ENCODE measurements at places on chromosomes 16 and 17.

GRCh38 chr17:46179375-46179999, 13.7 kb downstream of the KANSL1 start:
- DNase-seq = peak; percentile 95

DNA sequence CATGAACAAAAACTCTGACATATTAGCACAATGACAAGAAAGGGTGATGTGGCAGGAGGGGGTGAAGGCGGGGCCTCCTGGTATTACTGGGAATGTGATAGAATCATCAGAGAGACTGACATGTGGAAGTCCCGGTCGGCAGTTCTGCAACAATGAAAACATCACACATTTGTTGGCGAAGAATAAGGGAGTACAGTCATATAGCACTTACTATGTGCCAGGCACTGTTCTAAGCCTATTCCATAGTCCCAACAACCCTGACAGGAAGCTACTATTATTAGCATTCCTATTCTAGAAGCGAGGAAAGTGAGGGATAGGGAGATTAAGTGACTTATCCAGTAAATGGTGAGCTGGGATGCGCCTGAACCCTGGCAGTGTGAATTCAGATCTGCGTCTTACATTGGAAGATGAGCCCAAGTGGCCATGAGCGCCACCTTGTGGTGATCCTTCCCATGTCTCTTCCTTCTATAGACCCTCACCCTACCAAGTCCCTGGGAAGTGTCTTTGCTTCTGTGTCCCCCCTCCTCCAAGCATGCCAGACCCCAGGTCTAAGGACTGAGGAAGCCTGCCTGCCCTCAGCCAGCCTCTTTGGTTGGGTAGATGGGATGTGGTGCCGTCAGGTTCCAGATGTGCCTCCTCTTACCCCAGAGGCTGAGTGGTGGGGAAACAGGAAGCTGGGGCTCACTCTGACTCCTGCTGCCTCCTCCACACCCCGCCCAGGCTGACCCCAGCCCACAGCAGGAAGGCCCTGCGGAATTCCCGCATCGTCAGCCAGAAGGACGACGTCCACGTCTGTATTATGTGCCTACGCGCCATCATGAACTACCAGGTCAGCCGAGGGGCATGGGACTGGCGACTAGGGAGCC, 14.0 kb downstream of the FMNL1 start:
- peak; percentile 83 for DNase-seq

- no peak for DNase-seq
Observed at GRCh38 chr17:48477221-48477620, 47.2 kb upstream of the SKAP1 start.

DNA sequence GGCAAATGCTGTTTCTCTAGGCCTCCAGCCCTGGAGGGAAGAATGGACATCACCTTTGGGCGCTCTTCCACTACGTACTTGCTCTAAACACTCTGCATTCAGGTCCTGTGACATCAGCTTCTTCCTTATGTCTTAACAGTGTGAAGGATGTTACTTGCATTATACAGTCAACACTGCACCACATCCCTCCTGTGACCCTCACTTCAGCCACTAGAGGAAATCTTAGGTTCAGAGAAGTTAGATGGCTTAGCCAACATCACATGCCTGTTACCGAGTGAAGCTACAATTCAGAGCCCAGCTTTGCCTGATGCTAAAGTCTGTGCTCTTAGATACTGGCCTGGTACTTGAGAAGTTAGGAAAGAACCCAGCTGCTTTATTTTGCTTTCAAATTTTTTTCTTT, 18.3 kb downstream of the UBFD1 start:
- peak; percentile 16 for DNase-seq

DNA sequence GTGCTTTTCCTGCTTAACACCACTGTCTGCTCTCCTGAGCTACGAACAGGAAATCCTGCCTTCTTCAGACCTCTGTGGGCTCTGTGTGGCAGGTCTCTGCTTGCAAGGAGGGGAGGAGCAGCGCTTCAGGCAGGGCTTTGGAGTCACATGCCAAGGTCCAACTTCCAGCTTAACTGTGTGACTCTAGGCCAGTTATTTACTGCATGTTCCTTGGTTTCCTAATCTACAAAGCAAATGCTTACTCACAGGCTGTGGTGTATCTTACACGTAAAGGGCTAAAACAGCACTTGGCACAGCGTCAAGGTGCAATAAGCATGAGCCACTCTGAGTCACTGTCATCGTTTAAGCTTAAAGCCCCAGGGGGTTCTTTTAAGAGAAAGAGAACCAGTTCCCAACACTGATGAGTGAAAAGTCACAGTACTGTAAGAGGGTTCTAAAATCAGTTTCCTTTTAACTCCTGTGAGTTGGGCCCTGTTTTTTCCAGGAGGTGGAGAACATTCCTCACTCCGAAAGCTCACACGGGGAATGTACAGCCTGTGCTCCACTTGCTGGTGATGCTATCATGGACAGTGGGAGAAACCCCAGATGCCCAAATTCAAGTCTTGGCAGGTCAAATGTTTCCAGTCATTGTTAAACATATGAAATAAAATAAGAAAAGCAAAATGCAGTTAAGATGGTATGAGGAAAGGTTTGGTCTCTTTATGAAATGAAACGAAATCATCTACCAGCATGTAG, 54.1 kb upstream of the BCAR1 start:
- DNase-seq = peak; percentile 94

DNA sequence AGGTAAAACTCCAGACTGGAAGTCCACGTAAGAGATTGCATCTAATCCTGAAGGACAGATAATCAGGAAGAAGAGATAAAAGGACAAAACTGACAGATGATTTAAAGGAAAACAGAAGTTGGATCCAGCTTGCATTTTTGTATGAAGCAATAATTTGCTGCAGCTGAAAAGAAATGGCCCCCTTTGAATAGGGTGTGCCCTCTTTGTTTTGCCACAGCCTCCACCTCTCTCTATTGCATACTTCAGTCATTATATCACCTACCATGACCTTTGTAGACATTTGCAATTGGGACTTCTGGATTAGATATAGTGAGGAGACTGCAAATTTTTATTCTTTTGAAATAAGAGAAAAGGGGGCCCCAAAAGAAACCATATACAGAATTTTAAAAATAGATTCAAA, 8.1 kb downstream of the NOG start:
- DNase-seq = peak; percentile 24

DNA sequence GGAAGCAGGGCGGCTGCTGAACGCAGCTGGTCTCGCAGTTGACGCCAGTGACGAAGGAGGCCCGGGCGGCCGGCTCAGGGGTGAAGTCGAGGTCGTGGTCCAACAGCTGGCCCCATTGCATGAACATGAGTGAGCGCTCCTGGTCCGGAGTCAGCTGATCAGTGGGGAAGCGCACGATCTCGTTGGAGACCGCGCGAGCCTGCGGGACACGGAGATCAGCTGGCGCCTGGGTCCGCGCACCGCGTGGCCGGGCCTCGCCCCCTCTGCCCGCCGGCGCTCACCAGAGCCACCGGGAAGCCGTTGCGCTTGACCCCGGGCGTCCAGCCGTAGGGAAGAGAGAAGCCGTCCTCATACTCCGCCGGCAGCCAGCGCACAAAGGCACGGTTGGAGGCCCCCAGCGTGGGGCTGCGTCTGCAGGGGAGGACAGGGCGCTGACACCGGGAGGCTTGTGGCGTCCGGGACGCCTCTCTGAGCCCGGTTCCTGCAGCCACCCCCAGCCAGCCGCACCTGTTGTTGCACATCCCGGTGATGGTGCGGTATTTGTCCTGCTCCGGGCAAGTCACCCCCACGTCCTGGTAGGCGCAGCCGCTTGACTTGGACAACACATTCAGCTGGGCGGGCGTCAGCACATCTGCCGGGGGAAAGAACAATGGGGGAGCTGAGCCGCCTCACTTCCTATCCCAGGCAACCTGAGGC, 1.6 kb downstream of the MPO start:
- peak; percentile 66 for DNase-seq

DNA sequence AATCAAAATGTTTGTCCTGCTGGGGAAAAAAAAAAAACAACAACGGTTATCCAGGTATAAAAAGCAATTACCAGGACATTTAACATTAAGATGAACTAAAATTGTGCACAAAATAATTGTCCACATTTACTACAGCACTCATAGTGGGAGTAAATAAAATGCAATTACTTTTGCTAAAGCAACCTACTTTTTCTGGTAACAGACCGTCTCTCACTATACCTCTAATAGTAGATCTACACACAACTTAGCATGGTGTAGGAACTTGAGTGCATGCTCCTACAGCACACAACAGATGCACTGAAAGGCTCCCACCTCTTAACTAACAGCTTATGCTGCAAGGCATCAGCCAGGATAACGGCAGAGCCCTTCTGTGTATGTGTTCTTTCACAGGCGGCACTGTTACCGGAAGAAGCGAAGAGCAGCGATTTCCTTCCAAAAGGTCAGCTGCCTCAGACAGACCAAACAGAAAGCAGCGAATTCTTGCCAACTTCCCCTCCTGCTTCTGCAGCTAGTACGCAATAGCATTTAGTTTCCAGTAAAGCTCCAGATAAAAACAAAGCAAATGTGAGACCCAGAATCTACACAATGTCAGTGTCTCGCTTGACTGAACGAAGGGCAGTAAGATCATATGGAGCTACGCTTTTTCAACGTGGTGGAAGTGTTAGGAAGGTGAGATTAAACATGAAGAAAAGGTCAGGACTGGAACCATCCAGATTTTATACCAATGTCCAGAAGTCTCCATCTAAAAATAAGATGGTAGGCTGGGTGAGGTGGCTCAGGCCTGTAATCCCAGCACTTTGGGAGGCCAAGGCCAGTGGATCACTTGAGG, 27.6 kb downstream of the STAT5B start:
- peak; percentile 94 for DNase-seq

DNA sequence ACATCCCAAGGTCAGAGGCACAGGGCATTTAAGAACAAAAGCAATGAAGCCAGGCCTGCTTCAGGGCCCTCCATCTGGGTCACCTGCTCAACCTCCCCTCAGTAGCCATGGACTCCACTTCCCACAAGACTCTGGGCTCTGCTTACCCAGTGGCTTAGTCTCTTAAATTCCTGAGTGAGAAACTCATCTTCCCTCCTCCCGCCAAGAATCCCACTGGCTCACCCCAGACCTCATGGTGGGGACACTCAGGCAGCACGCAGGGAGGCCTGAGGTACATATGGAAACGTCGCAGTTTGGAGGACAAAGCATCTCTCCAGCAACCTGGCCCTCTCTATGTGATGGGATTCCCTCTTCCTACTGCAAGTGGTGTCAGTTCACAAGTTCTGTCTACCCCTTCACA, 326.7 kb upstream of the CDH5 start:
- DNase-seq = no peak

DNA sequence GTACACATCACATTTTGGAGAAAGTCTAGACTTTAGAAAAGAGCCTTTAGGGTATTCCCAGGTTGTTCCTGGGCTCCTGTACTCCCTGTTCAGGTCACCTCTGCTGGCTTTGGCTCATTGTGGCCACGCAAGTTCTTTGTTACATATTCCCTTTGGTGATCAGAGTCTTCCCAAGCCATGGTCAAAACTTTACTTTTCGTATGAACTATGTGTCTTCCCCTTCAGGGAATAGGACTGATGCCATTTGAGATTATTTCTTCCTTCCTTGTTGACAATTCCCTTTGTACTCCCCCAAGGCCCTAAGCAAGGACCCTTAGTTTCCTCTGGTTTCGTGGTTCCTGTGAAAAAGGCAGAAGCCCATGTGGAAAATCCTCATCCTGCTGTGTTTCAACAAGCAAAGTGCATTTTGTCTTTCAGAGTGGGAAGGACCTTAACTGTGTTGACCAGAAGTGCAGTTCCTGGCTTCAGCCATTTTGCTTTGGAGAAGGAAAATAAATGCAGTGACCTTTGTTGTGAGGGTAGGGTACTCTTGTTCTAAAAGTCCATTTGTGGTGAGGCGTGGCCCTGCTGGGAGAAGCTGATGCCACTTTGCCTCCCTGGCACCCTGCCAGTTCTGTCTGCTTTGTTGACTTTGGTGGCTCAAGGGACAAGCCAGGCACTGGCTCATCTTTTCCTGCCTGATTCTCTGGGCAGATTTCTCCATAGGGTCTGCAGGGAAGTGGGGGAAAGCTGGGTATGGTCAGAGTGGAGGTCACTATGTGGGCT, 55.1 kb downstream of the ZNRF1 start:
- peak; percentile 49 for DNase-seq

- peak; percentile 36 for DNase-seq
Observed at GRCh38 chr17:64384253-64385186, 6.1 kb downstream of the PECAM1 start.

DNA sequence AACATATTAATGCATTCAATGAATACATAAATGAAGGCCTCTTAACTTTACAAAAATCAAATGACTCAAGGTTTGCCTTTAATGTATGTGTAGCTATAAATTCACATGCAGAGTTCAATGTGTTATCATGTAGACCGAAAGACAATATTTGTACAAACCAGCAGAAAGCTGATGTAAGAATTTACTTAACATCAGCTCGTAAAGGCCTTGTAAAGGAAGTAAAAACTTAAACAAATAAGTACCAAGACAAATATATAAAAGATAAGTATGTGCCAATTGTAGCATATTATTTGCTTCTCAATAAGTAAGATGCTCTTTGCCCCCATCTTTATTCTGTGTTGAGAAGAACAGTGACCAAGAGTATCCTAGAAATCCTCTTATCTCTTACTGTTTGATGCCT, 105.7 kb downstream of the SYCE1L start:
- DNase-seq = no peak

All from NB4 (cell line).